Stimulated activated CD4-positive, alpha-beta T cell treated with anti-CD3 and anti-CD28 coated beads, Interleukin-1b, Interleukin-23, amount 100 ng/mL, for 1 hour (primary cell): ENCODE measurements at places on chromosomes 3 and 15.

DNA sequence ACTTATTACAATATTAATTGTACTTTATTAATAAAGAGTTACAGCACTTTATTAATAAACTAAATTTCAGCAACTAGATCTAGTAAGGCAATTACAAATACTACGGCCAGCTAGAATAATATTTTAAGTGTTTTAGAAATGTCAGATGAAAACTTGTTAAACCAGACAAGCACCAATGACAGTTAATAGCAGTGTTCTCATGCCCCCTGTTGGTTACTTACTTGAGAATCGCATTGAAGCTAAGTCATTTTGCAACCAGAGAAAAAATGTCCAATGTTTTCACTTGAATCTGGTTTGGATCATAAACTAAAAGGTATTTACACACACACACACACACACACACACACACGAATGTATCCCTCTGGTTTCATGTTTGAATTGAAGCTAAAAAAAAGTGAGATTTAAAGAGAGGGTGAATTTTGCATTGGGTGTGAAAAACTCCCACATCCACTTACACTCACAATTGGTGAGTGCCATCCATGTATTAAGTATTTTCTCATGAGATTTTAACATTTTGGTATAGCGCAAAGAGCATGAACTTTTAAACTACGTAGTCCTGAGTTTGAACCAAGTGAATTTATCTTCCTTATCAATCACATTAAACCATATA is 347.7 kb downstream of the ZBBX start:
- no peak for DNase-seq

- DNase-seq = no peak
Observed at GRCh38 chr15:54046093-54046492, 67.9 kb downstream of the UNC13C start.

GRCh38 chr3:177251755-177252154 is 54.5 kb upstream of the TBL1XR1 start:
- no peak for DNase-seq

GRCh38 chr15:78872972-78873792 is 492 bp downstream of the MORF4L1 start:
- peak; percentile 77 for DNase-seq

DNA sequence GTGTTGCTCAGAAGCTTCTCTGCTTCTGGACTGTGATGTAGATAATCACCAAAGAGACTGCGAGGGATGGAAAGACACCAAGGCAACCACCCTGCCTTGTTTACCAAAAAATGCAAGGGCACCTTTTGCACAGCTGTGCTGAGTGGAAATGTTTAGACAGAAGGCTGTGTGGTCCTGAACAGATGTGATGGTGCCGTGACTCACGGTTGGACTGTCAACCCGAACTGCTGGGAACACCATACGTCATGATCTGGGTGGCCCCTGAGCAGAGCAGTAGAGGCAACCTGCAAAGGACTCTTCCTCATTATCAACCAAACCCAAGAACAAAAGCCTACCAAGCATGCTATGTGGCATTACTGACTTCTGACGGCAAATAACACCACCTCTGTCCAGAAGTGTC is 61.3 kb upstream of the LPP start:
- no peak for DNase-seq

DNA sequence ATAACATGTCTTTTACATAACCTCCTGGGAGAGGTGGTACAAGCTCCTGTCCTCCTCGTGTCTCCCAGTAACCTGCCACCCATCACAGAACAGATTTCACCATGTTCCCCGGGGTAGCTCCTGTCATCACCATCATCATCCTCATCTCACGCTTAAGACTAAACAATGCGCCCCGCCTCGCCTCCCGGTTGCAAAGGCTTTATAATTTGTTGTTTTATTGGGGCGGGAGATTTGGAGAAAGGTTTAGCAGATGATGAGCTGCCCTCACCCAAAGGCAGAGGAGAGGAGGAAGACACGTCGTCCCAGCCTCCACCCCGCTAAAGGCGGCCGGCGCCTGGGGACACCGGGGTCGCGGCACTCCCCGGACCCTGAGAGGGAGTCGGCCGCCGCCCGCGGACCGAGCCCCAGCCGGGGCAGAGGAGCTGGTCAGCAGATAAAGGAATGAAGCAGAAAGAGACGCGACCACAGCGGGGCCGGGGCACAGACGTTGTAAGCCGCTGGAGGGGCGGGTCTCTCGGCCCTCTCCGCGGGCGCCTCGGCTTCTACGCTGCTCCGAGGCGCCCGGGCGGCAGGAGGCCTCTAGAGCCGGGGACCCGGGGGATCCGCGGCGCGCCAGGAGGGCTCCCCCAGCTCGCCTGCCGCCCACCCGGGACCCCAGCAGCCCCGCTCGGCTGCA is 589 bp downstream of the HERC1 start:
- no peak for DNase-seq

- no peak for DNase-seq
Observed at GRCh38 chr3:45127130-45127822, 18.9 kb downstream of the CDCP1 start.

DNA sequence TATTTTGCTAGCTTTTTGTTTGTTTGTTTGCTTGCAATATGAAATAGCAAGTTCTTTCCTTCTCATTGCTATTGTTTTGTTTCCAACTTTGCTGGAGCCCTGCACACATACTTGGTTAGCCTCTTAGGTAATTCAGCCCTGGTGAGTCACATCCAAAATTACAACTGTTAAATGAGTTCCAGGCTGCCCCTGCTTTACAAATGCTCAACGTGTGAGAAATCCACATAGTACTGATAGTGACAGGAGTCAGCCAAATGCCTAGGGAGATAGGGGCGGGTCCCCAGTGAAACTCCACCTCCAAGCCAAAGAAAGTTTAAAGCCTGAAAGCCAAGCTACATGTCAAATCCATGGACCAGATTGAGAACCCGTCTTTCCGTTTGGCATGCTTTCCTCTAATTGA is 81.3 kb upstream of the RNF7 start:
- DNase-seq = no peak

- DNase-seq = no peak
Observed at GRCh38 chr3:150631515-150632221, 28.5 kb downstream of the SELENOT start.

DNA sequence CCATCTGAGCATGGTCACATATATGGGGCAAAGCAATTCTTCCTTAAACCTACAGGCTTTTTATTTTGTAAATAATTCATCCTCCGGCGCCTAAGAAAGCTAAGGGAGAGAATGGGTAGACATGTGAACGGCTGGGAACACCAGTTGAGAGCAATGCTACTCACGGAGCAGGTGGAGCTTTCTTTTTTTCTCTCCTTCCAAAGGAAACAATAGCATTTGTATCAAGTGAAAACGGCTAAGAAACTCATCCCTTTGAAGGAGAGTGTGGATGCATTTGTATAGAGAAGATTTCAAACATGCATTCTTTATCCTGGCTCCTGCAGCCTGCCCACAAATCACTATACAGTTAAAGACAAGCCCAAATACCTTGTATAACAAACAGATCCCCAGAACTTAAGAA is 637.8 kb downstream of the MAGI1 start:
- DNase-seq = no peak

DNA sequence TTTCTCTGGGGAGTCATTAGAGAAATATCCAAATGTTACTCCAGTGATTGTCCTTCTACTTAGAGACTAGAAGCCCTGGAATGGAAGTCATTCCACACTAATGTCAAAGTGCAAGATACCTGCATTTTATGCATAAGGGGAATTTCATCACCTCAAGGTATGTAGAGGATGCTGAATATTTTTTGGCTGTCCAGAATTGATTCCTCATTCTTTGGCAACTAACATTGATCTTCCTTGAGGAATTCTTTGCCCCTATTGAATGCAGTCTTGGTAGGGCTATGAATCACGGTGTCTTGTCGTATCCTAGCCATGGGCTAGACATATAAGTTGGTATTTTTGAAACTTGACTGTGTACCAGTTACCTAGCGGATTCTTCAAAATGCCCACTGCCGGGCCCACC is 271.1 kb downstream of the CNTN3 start:
- DNase-seq = no peak

DNA sequence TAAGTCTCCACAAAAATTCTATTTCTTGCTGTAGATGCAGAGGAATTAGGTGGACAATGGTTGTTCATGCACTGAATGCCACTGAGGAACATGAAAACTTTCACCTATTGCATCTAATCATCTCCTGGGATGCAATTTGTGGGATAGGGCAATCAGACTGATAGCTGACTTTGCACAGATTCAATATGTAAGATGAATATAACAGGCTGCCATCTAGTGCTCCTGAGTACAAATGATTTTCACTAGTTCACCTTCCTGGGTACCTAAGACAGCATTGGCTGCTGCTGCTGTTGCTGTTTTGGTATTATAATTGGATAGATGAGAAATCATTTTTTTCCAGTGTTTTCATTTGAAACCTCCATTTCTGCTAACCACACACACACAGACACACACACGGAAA is 19.7 kb downstream of the TIMMDC1 start:
- DNase-seq = no peak

DNA sequence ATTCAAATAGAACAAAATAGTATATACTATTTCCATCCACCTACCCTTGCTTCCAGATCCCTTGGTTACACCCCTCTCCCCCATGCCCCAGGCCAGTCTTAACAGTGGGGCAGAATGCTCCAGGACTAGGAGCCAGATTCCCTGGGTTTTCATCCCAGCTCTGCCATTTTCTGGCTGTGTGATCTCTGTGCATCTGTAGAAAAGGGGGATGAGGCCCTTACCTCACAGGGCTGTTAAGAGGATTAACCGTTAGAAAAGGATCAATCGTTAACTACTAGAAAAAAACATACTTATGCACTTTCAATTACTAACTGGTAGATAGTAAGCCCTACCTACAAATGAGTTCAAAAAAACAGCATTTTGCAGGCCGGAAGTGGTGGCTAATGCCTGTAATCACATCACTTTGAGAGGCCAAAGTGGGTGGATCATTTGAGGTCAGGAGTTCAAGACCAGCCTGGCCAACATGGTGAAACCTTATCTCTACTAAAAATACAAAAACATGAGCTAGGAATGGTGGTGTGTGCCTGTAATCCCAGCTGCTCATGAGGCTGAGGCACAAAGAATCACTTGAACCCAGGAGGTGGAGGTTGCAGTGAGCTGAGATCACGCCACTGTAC is 11.7 kb downstream of the EBLN2 start:
- DNase-seq = no peak

- DNase-seq = no peak
Observed at GRCh38 chr15:83889995-83890394, 236.1 kb downstream of the ADAMTSL3 start.

GRCh38 chr3:60010781-60011180 is 961.0 kb upstream of the CFAP20DC start:
- DNase-seq = no peak

DNA sequence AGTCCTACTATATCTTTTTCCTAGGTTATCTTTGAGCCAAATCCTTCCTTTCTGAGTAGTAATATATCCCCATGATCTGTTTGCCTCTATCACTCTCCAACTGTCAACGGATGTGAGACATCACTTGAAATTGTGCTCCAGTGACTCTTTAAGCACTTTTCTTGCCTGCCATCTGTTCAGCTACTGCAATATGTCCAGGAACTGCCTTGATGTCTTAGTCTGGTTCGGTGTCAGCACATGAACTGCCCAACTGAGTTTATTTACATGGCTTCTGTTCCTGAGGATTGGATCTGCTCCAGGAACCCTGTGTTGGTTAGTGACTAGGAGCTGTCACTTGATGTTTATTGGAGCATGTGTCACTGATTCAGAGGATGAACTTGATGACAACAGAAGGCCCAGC is 116.5 kb downstream of the SLC9A9 start:
- DNase-seq = no peak

GRCh38 chr3:9098716-9099675 is 135.7 kb upstream of the RAD18 start:
- no peak for DNase-seq

DNA sequence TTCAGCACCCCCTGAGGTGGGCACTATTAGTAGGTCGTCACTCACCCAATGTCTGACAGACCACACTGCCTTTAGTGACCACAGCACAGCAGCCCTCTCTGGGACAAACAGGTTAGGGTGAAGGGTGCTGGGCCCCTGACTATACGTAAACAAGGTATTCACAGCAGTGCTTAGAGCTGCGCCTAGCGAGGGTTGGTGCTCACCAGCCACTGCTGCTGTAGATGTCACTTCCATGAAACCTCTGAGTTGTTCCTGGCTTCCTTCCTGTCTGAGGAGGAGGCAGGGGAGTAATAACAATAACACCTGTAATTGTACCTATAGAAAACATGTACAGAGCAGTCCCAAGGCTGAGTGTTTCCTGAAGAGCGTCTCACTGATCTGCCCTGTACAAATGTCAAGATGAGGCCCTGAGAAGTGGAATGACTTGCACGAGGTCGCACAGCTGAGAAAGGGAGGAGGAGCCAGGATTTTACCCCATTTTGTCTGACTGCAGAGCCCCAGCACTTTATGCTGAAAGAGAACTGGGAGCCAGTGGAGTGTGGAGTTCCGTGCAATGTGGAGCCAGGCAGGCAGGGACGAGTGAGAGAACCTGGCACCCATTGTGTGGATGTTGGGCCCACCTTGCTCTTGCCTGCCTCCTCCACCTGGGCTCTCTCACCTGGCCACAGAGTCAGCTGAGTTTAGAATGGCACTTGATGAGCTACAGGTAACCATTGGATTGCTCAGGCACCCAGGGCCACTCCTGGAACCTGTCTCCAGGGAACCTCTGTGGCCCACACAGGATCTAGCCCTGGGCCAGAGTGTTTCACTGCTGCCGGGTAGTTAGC is 93.8 kb downstream of the DNAJB8 start:
- no peak for DNase-seq

- no peak for DNase-seq
Observed at GRCh38 chr3:16936233-16936632, 51.5 kb downstream of the PLCL2 start.

GRCh38 chr3:158762701-158763100 is 30.4 kb upstream of the RARRES1 start:
- DNase-seq = no peak

GRCh38 chr3:57279685-57280084 is 12.8 kb downstream of the ASB14 start:
- DNase-seq = no peak

DNA sequence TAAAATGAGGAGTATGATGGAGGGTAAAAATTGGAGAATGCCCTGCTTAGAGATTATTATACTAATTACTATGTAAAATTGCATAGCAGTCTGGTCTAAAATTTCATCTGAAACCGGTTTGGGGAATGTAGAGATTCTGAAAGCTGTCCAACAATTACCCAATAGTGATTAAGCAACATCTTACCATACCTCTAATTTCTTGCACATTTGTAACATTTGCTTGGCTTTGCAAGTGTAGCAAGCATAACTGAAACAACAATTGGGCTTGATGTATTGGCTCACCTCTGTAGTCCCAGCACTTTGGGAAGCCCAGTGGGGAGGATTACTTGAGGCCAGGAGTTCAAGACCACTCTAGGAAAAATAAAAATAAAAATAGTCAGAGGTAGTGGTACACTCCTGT is 17.4 kb downstream of the AADACL2 start:
- no peak for DNase-seq

- DNase-seq = no peak
Observed at GRCh38 chr3:124407260-124407659, 323.0 kb upstream of the UMPS start.

DNA sequence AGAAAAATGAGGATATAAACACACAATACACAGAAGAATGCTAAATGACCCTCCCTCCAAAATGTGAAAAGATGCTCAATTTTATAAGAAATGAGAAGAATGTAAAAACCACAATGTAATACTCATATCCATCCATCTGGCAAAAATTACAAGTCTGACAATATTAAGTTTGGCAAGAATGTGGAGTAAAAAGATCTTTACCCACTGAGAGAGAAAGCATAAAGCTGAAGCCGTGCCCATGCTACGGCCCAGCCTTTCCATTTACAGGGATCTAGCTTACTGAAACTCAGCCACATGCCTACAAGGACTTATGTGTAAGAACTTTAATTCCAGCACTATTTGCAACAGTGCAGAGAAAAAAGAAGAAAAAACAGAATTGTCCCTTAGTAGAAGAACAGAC is 42.9 kb downstream of the ATP13A3 start:
- DNase-seq = no peak
